ENCODE measurements at places on chromosomes 5 and 9.
A peak's percentile ranks its signal among the peaks of the same experiment; 100 is the strongest.

GRCh38 chr9:98477884-98478283, 222.4 kb upstream of the TBC1D2 start:
- DNase-seq = no peak

DNA sequence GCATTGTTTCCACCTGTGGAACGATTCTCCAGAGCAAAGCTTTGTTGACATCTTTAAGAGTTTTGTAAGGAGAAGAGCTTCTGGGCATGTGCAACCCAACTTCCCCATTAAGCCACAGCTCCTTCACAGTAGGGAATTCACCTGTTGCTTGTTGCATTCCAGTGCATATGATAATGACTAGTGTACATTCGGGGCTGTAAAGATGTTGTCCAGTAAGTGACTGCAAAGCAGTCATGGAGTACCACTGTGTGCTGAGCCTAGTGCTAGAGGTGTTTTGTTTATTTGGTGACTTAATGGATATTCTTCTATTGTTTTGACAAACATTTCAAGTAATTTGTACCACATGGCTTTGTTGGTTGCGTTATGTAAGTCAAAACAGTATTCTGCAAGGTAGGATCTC, 12.8 kb downstream of the UGCG start:
- no peak for DNase-seq

DNA sequence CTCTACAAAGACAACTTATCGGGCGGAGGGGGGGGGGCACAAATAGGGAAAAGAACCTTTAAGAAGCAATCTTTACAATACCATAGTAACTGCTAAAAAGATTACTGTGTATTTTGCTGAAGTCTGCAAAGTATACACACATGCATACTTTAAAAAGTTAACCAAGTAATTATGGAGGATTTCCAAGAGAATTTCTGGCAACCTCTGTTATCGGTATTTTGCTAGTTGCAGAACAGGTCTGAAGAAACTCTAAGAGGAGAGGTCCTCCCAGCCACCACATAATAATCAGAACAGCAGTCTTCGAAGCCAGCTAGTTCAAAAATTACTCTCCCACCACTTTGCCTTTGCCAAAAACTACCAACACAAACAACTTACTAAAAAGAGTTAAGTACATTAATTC, 56.1 kb downstream of the UBAP2 start:
- no peak for DNase-seq

- DNase-seq = no peak
These were observed 295.9 kb downstream of the ARHGAP26 start for GRCh38 chr5:143065996-143066522.

GRCh38 chr5:1723476-1723875, 76.2 kb downstream of the MRPL36 start:
- no peak for DNase-seq

GRCh38 chr5:102754767-102755431, at the start of gene PAM:
Gene PAM (plus strand): TSS chr5:102755305. CDS start chr5:102866196, 110,891 bp downstream.
- peak; percentile 79 for DNase-seq

DNA sequence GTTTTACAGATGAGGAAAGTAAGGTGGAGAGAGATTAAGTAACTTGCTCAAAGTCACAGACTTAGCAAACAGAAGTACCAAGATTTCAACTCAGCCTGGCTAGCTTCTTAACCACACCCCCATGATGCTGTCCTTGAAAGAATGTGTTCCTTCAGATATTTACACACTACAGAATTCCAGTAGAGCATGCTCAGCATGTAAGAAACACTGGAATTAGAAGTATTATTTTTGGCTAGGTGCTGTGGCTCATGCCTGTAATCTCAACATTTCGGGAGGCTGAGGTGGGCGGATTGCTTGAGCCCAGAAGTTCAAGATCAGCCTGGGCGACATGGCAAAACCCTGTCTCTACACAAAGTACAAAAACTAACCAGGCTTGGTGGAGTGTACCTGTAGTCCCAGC, 142.4 kb downstream of the EDIL3 start:
- no peak for DNase-seq

- no peak for DNase-seq
These were observed 59.5 kb upstream of the PCSK1 start for GRCh38 chr5:96492459-96493047.

DNA sequence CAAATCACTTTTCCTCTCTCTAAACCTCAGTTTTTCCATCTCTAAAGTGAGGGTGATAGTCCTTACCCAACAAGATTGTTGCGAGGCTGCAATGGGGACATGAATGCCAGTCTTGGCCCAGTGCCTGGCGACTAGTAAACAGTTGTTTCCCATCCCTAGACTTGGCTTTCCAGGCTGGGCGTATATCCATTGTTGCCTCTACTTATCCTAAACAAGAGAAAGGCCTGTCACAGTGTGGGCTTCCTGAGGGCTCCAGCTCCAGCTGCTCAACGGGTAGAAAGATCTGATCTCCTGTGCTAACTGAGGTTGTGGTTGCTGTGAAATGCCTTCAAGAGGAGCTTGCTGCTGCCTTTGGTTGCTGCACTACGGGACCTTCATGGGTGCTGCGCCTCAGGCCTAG, 142.0 kb downstream of the NSG2 start:
- DNase-seq = no peak

DNA sequence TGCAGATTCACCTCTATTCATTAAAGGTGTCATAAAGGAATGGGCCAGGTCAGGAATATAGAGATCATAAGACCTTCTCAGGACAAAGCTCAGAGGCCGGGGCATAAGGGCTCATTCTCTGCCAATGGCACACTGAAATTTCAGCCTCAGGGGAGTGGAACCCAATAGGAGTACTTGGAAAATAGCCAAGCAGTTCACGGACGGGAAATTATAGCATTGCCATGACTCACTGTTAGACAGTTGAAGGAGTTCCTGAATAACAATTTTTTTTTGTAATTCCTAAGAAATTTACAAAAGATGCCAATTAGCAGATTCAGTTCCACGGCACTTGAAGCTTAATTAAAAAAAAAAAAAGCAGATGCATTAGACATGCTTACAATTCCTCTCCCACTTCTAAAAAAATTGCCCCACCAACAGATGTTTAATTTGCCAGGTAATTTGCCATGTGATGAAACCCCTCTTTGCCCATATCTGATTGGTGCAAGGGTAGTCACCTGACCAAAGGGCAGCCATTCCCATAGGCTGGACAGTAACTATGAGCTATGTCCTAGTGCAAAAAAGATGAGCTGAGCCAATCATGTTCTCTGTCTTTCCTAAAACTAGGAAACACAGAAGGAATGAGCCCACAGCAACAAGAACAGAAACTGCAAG, 58.6 kb downstream of the PTCD2 start:
- no peak for DNase-seq

DNA sequence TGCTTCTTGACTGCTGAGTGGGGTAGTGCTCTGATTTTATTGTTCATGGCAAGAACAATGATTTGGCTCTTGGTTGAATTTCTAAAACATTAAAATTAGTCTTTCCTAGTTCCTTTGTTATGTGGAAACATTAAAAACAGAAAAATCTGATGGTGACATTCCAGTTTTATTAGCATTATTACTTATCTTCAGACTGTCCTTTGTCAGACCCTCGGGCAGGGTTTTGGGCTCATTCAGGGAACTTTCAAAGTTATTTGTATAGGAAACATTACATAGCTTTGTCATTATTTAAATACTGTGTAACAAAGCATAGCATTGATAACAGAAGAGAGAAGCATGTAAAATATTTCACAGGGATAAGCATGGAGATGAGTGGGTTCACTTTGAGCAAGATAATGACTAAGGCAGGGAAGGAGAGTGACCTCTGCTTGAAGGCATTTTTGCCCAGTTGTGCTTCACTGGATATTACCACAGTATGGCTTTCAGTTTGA, 119.9 kb downstream of the KDM4C start:
- no peak for DNase-seq

GRCh38 chr9:96185518-96186156, 116.3 kb downstream of the HSD17B3 start:
- no peak for DNase-seq

- DNase-seq = no peak
These were observed 7.2 kb downstream of the CYSTM1 start for GRCh38 chr5:140182075-140182711.

GRCh38 chr5:54959673-54960418, 25.5 kb downstream of the ESM1 start:
- DNase-seq = peak; percentile 40

DNA sequence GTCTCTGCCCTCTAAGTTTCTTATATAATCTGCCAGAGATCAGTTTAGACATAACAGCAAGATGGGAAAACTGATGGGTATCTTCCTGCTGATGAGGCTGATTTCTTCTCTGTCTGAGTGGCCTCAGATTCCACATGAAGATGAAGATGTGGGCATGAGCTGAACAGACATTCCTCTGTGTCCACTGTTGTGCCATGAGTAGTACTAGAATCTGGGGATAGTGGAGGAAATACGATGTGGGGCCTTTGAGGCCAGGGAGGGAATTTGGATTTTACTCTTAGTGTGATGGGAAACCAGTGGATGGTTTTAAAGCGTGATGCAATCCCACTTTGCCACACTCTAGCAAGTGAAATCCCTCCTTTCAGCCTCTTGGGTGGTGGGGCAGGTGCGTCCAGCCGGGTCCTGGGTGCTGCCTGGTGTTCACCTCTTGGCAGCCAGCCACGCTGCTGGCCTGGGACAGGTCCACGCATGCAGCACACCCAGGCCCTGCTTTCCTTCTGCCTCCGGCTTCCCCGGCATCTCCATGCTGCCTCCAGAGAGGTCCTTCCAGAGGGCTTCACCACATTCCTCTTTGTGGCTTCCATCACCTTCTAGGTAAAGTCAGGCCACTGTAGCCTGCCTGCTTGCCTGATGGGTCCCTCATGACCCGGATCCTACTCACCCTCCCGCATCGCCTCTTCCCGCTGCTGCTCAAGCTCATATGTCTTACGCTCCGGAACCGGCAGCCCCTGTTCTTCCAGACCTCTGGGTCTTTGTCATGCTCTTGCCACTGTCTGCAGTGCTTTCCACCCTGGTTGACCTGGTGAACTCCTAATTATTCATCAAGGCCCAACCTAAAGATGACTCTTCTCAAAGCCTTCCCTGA, 28.1 kb upstream of the SH3PXD2B start:
- DNase-seq = no peak

GRCh38 chr5:113875096-113875495, 361.6 kb downstream of the YTHDC2 start:
- no peak for DNase-seq

GRCh38 chr9:14806941-14807520, 84.5 kb upstream of the CER1 start:
- no peak for DNase-seq

- DNase-seq = no peak
These were observed 5.1 kb downstream of the IQGAP2 start for GRCh38 chr5:76408104-76408654.

DNA sequence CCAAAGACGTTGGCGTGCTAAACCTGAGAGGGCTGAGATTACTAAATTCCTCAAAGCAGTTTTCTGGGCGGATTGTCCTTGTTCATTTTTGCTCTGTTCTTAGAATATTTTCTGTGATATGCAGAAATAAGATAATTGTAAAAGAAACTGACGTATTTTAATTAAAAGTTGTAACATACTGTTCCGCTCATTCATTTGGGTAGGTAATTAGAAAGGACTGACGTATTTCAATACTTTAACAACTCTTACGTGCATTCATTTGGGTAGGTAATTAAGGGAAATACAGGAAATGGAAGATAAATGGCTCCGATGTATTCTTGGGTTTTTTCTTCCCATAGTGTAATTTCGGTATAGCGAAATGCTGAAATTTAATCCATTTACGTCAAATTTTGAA, 1.1 kb downstream of the OSTF1 start:
- DNase-seq = no peak

- no peak for DNase-seq
These were observed 260.7 kb downstream of the NR3C1 start for GRCh38 chr5:143142596-143143435.

- no peak for DNase-seq
These were observed 127.3 kb downstream of the XRCC4 start for GRCh38 chr5:83204651-83205050.

DNA sequence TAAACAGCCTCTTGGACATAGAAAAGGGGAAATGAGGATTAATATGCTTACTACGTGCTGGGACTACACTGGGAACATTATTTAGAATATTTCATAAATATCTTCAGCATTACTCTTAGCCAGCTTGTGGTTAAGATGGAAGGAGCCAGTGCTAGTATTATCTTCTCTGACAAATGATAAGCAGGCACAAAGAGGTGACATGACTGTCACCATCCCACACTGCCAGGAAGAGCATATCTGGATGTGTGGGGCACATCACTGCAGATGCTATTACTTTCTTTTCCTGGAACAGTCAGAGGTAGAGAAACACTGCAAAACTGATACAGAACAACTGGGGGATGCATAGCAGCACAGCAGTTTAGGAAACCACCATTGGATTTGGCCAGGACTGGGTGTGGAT, 281.0 kb upstream of the TNC start:
- DNase-seq = no peak

DNA sequence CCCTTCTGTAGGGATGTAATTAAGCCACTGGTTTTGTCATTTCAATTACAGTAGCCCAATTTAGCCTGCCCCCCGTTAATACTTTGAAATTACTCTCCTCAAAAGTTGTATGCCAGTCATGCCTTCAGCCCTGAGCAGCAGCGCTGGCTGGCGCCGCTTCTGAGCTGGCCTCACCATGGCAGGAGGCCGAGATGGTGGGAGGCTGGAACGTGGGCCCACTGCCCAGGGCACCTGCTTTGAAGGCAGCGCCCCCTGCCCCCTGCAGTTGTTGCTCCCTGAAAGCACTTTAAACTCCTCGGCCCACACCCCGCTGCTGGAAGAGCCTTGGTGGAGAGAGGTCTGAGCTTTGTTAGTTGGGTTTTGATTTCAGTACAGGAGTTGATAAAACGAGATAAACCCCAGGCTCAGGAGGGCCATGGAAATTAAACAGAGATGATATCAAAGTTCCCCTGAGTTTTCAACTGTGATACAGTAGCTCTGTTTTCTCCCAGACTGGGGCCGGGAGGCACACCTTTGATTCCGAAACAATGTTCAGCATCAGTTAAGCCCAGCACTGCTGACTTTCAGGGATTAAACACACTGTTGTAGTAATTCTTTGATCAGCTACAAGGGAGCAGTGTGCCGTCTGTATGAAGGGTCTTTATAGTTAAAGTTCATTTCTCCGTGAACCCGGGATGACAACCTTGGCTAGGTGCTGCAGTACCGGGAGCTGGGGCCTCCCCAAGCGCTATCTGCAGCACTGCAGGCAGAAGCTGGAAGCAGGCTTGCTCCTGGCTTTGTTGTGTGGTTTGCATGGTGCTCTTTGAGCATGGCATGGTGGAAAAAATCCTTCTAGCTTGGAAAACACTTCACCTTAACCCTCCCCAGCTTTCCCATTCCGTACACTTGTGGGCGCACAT, 9.5 kb downstream of the MVB12B start:
- DNase-seq = no peak

- DNase-seq = no peak
These were observed 1049.9 kb upstream of the WWC1 start for GRCh38 chr5:167241436-167242067.

- no peak for DNase-seq
These were observed 1225.7 kb upstream of the WWC1 start for GRCh38 chr5:167065794-167066193.

DNA sequence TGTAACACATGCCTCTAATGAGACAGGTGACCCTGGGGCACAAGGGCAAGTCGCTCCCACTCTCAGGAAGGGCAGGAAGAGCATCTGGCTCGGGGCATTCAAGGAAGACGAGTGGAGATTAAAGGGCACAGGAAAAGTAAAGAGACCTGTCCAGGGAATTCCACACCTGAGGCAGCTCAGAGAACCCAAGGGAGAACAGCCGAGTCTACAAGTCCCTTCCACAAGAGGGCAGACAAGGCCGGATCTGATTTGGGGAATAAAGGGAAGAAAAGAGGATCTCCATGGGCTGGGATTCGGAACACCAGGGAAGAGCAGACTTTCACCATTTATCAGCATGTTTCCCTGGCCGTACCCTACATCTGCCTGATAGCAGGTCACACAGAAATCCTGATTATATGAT, 28.1 kb downstream of the GPX3 start:
- no peak for DNase-seq

- DNase-seq = no peak
These were observed 13.5 kb upstream of the SLC6A19 start for GRCh38 chr5:1187950-1188334.

Data from activated T-cell treated with anti-CD3 and anti-CD28 coated beads for 48 hours (primary cell).